ENCODE measurements at places on chromosomes 7 and 10.

DNA sequence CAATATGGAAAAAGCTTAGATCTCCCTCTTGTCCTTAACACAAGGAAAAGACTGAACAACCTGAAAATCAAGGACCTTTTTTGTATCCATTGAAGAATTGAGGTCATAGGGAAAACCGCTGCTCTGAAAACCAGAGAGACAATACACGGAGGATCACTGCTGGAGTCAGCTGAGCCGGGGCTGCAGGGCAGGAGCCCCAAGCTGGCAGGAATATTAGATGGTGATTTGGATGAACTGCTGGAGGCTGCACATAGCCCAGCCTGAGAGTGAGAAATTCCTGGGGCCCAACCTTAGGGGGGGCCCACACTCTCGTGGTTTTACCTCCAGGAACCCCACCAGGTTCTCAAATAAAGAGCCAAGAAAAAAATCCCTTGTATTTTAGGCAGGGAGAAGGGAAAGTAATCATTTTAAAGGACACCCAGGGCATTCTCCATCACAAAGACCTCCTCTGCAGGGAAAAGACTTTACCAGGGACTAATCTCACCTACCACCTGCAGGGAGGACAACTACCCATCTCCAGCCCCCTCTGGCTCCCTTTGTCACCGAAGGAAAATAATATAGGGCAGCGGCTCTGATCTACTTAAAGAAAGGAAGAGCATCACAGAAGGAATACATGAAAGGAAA, 55.4 kb upstream of the RNF32 start:
- DNase-seq, result no peak

GRCh38 chr10:4459531-4459930, 366.5 kb upstream of the AKR1E2 start:
- DNase-seq, result no peak

GRCh38 chr10:124058346-124059003, 34.9 kb downstream of the CHST15 start:
- DNase-seq, result no peak

- no peak for DNase-seq
Observed at GRCh38 chr10:128416231-128416630, 290.0 kb upstream of the MKI67 start.

GRCh38 chr10:110303681-110304080, 1.0 kb downstream of the SMNDC1 start:
- DNase-seq, result no peak

DNA sequence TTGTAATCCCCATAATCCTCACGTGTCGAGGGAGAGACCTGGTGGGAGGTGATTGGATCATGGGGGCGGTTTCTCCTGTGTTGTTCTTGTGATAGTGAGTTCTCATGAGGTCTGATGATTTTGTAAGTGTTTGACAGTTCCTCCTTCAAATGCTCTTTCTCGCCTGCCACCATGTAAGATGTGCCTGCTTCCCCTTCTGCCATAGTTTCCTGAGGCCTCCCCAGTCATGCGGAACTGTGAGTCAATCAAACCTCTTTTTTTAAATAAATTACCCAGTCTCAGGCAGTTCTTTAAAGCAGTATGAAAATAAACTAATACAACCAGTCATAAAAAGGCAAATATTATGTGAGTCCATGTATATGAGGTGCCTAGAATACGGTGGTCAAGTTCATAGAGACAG, 87.5 kb downstream of the FRMD4A start:
- DNase-seq, result no peak

- no peak for DNase-seq
Observed at GRCh38 chr7:24755541-24756407, 1.5 kb downstream of the GSDME start.

GRCh38 chr7:132499487-132499886, 76.8 kb downstream of the PLXNA4 start:
- DNase-seq, result no peak
